ENCODE measurements at places on chromosomes 16 and 17.

- no peak for DNase-seq
Observed at GRCh38 chr16:83837566-83837965, 29.8 kb downstream of the HSBP1 start.

GRCh38 chr17:81082177-81083073, 47.5 kb downstream of the BAIAP2 start:
- DNase-seq: no peak

- DNase-seq: no peak
Observed at GRCh38 chr17:539766-540165, 174.9 kb downstream of the VPS53 start.

- DNase-seq: peak; percentile 89
Observed at GRCh38 chr17:33012522-33013033, 20.9 kb downstream of the SPACA3 start.

DNA sequence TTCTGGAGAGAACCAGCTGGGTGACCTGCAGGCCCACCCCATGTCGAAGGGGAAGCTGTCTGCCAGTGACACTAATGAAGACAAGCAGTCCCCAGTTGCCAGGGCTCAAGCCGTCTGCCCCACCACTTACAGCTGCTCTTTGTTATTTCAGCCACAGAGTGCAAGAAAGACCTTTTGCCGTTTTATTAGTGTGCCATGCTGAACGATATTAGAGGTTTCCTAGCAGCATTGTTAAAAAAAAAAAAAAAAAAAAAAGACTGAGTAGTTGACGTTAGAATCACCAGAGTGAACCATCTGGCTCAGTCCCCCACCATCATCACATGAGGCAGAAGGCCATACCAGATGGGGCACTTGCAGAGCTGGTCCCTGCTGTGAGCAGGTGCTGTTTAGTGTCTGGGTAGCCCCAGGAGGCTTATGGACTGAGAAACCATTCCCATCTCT, 26.5 kb upstream of the SLC39A11 start:
- no peak for DNase-seq

- DNase-seq: peak; percentile 79
Observed at GRCh38 chr17:75565066-75565465, 22.5 kb upstream of the MYO15B start.

- DNase-seq: peak; percentile 77
Observed at GRCh38 chr17:68704871-68705713, 103.9 kb upstream of the FAM20A start.

- peak; percentile 55 for DNase-seq
Observed at GRCh38 chr16:66199189-66199588, 167.3 kb upstream of the CDH5 start.

DNA sequence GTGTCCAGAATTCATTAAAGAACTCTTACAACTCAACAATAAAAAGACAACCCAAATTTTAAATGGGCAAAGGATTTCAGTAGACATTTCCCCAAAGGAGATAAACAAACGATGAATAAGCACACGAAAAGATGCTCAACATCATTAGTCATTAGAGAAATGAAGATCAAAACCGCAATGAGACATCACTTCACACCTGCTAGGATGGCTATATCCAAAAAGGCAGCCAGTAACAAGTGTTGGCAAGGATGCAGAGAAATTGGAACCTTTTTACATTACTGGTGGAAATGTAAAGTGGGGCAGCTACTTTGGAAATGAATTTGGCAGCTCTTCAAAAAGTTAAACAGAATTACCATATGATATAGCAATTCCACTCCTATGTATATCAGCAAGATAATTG, 42.0 kb downstream of the PITPNM3 start:
- no peak for DNase-seq

- peak; percentile 59 for DNase-seq
Observed at GRCh38 chr17:76585033-76585648, 519 bp downstream of the ST6GALNAC2 start.

- no peak for DNase-seq
Observed at GRCh38 chr17:47986520-47986919, 15.6 kb downstream of the CDK5RAP3 start.

DNA sequence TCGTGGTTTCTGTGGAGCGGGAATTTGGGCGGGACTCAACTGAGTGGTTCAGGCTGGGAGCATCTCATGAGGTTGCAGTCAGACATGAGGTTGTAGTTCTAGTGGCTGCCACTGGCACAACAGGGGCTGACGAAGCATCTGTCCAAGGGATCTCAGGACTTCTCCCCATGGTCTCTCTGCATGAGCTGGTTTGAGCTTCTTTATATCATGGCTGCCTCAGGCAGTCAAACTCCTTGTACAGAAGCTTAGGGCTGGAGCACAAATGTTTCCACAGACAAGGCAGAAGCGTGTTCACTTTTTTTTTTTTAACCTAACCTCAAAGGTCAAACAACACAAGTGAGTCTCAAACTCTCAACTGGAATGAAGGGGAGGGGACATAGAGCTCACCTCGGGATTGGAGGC, 243.3 kb downstream of the MSI2 start:
- peak; percentile 29 for DNase-seq

GRCh38 chr16:82062645-82063058, 27.6 kb downstream of the HSD17B2 start:
- peak; percentile 51 for DNase-seq

- DNase-seq: no peak
Observed at GRCh38 chr16:56505181-56505580, 14.6 kb downstream of the BBS2 start.

- DNase-seq: peak; percentile 97
Observed at GRCh38 chr16:70438969-70439862, at the start of gene ST3GAL2. ST3GAL2 (minus strand) TSS chr16:70439100; CDS start chr16:70398530, 40,570 bp downstream.

GRCh38 chr17:17036524-17036998, 5.7 kb upstream of the MPRIP start:
- no peak for DNase-seq

GRCh38 chr16:27129401-27129800, 62.7 kb downstream of the C16orf82 start:
- DNase-seq: no peak
